ENCODE measurements at places on chromosomes 5 and 9.

- no peak for DNase-seq
Observed at GRCh38 chr5:68591850-68592249, 376.3 kb downstream of the PIK3R1 start.

GRCh38 chr9:134930398-134930797 is 12.7 kb upstream of the FCN1 start:
- no peak for DNase-seq

- DNase-seq = no peak
Observed at GRCh38 chr5:173750538-173751265, 134.3 kb upstream of the BOD1 start.

DNA sequence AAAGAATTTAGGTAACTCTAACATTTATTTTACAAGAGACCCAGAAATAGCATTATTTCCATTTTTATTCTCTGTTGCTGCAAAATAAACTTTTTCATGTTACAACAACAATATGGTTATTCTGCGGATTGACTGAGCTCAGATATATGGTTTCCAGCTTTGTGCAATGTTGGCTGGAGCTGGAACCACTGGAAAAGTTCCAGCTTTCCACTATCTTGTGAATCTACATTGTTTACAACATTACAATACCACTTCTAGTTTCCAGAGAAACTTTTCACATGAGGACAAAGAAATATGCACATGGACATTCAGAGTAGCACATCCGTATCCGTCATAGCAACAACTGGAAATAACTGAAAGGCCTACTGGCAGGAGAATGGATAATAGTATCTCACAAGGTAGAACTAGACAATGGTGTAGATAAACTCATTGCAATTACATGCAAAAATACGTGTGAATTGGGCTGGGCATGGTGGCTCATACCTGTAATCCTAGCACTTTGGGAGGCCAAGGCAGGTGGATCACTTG is 436.1 kb upstream of the ADAMTS16 start:
- DNase-seq = no peak

GRCh38 chr9:119556129-119556875 is 187.1 kb upstream of the BRINP1 start:
- peak; percentile 7 for DNase-seq

GRCh38 chr5:55450050-55450765 is 84.6 kb downstream of the PLPP1 start:
- DNase-seq = no peak

GRCh38 chr5:68646144-68646543 is 430.6 kb downstream of the PIK3R1 start:
- no peak for DNase-seq

- peak; percentile 48 for DNase-seq
Observed at GRCh38 chr5:134510970-134511795, 14.3 kb upstream of the JADE2 start.

- DNase-seq = peak; percentile 72
Observed at GRCh38 chr9:128098297-128099230, 29.0 kb downstream of the PTGES2 start.

- no peak for DNase-seq
Observed at GRCh38 chr9:75775166-75775565, 115.3 kb upstream of the PCSK5 start.

GRCh38 chr9:129007035-129007765 is 20.9 kb downstream of the SH3GLB2 start:
- no peak for DNase-seq

DNA sequence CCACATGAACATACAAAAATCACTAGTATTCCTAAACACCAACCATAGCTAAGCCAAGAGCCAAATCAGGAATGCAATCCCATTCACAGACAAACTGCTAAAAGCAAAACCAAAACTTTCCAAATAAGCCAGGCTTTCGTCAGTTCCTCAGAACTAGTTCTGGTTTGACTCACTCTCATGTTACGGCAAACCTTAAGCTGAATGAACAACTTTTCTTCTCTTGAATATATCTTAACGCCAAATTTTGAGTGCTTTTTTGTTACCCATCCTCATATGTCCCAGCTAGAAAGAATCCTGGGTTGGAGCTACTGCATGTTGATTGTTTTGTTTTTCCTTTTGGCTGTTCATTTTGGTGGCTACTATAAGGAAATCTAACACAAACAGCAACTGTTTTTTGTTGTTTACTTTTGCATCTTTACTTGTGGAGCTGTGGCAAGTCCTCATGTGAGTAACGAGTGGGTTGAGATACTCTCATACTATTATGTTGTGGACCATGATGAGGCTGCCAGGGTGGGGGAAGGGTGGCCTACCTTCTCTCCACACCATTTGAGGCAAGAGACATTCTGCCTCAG is at the start of gene PDCD1LG2:
Gene PDCD1LG2, plus strand, starts transcription at position 172 of the 572 bp plus-strand sequence. CDS start 12,016 bp downstream, outside the sequence.
- DNase-seq = no peak

- DNase-seq = no peak
Observed at GRCh38 chr9:1442105-1442504, 391.9 kb downstream of the DMRT2 start.

DNA sequence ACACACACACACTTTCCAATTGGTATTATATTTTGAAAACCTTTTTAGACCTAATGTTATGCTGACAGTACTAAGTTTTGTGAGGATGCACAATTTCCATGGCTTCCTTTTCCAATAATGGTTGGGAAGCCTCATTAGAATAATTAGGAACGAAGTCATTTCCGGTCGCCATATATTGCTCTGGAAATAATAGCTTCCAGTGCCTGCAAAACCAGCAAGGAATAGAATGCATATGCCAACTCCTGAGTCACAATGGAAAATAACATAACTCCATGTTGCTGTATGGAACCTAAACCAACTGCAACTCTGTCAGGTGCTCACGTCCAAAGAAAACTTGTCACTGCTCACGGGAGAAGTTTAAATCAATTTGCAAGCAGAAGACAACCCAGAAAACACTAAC is 222.0 kb downstream of the EBF1 start:
- DNase-seq = no peak

DNA sequence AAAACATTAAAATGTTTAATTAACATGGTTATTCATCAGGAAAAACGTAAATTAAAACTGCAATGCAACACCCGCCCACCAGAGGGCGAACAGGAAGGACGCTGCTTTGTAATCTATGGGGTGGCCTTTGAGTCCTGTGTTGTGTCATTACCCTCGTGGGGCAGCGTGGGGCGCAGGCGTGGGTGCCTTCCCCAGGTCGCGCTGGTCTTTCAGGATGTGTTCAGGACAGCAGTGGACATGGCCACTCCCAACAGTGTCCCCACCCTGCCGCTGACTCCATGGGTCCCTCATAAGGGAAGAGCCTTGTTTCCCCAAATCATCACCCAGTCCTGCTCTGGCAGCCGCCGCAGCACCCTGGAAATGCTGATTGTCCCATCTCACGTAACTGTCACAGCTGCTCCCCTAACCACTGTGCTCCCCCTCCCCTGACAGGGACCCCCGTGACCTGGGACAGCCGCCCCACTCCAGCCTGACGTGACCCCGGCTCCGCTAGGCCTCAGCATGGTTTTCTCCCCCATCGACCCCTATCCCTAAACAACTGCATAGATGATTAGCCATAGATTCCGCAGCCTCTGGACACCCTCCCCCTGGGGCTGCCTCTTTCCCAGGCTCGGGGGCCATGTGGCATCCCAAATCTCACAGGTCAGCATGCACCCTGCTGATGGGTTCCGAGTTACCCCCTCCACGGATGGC is 36.4 kb downstream of the GLT6D1 start:
- DNase-seq = peak; percentile 49

GRCh38 chr5:93304456-93305250 is 276.4 kb downstream of the NR2F1-AS1 start:
- no peak for DNase-seq

GRCh38 chr5:83538786-83539462 is 67.4 kb downstream of the VCAN start:
- no peak for DNase-seq

GRCh38 chr9:128358861-128359260 is 12.3 kb upstream of the URM1 start:
- DNase-seq = no peak

- DNase-seq = no peak
Observed at GRCh38 chr5:172724242-172725183, 46.5 kb downstream of the DUSP1 start.

DNA sequence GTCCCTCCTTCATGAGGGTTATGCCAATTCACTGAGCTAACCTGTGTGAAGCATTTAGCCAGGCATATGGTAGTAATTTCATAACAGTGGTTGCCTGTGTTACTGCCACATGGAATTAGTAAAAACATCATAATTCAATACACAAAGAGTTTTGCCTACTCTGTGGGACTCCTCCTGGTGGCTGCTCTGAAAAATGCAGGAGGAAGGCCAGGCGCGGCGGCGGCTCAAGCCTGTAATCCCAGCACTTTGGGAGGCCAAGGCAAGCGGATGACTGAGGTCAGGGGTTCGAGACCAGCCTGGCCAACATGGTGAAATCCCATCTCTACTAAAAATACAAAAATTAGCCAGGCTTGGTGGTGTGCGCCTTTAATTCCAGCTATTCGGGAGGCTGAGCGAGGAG is 547.3 kb downstream of the CDK5RAP2 start:
- no peak for DNase-seq

GRCh38 chr9:69975681-69976080 is 68.0 kb upstream of the MAMDC2 start:
- no peak for DNase-seq

DNA sequence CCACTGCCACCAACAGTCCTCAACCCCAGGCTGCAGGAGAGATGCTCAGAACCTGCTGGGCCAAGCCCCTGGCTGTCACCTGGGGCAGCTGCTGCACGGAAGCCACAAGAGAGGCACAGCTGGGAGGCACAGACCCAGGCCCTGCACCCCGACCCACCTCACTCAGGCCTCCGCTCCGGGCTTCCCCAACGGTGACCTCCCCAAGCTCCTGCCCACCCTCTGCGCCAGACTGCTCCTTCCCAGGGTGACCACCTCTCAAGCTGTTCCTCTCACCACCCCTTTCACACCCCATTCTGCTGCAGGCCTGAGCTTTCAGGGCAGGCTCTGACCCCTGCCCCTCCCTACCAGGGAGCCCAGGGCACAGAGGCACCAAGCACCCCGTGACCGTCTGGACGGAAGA is 33.0 kb downstream of the VAV2 start:
- DNase-seq = no peak

GRCh38 chr9:129557192-129558036 is 63.5 kb downstream of the C9orf50 start:
- DNase-seq = no peak

DNA sequence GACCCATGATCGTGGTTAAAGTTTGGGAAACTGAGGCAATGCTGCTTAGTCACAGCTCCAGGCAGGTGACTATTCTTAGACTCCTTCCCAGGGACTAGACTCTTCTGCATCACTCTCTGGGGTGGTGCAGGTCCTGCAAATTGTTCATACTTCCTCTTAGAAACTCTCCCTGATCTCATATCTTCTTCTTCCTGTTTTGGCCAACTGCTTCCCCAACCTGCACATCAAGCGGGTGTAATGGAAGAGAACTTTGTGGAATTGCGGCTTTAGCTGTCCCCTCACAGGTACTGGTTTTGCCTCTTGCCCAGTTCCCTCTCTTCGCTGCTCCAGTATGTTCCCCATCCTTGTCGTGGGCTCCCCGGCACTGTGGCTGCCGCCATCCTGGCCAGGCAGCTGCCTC is 111.5 kb upstream of the CTSL start:
- DNase-seq = no peak

DNA sequence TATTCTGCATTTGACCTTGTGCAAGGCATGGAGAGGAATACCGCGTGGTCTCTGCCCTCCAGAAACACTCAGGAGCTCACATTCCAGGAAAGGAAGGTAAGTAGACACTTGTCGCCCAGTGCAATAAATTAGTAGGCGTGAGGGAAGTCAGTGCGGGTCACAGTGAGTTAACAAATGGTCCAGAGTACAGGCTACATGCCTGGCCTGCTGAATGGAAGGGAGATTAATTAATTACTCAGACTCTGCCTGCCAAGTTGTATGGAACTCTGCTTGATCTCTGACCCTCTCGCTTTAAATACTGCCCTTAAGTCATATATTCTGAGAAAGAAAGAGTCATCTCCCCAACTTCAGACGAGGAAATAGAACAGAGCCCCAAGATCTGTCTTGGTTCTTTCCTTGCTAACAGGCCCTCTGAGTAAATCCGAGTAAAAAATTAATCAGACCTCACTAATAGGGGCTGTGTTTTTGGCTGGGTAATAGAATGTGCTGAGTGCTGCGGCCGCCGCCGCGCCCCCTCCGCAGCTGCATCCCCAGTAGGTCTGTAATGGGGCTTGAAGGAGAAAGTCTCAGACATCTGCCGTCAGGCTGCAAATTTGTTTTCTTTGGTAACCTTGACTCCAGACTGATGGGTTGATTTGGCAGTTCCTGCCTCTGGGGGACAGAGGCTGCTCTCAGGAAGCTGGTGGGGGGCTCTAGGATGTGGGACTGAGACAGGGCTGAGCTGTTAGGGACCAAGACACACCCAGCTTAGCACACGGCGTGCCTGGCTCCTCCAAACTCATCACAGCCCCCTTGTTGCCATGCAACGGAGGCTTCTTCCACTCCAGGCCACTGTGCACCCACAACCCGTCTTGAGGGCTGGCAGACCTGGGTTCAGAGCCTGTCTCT is 144.4 kb downstream of the NSG2 start:
- no peak for DNase-seq

DNA sequence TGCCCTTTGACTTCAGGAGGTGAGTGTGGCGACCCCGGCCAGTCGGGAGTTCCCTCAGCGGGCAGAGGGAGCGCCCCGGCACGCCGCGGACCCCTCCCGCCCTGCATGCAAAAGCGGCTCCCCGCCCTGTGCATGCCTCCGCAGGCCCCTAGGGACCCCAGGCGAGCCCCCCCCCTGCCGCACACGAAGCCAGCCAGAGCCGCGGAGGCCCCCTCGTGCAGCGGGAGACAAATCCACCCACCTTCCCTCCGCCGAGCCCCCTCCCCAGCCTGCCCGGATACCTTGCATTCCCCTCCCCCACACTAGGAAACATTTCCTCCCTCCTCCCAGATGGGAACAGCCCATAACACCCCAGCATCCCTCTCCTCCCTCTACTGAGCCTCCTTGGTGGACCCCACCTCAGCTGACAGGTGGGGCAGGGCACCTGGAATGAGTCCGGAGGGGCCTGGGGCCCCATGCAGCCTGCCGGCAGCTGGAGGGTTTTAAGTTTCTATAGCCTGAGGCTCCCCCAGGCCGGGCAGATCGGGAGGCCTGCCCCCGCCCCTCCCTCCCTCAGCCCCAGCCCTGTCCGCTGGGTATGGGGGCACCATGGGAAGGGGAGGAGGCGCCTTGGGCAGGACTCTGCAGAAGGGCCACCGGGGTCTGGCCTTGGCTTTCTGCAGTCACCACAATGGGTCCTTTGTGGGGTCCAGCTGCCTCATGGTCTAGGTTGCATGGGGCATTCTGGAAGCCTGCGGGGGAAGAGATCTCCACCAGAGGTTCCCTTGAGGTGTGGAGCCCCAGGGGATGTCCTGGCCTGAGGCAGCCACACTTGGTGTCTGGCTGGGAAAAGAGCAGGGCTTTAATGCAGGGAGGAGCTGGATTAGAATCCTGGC is 601 bp downstream of the ERGIC1 start:
- DNase-seq = peak; percentile 17

DNA sequence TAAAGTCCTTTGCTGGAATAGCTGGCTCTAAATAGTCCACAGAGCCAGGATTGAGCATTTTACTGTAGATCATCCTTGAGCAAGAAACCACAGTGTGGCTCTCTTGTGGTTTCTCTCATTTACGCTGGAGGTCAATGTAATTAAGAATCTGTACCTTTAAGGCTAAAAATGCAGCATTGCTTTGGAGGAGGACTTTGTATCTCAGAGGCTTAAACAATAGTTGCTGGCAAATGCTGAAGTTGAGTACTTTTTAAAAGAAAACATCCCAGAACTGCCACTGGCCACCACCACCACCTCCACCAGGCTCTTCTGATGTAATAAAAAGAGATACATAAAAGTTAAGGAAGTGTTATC is 177.3 kb upstream of the ADAMTSL1 start:
- no peak for DNase-seq

GRCh38 chr5:124056326-124056990 is 544.5 kb downstream of the CSNK1G3 start:
- no peak for DNase-seq

GRCh38 chr5:140214831-140215230 is 39.8 kb downstream of the CYSTM1 start:
- DNase-seq = no peak

Data from activated T-cell treated with anti-CD3 and anti-CD28 coated beads, Interleukin-2, amount 50 U/mL, for 4 hours (primary cell).